ENCODE measurements at places on chromosomes 2 and 18.

DNA sequence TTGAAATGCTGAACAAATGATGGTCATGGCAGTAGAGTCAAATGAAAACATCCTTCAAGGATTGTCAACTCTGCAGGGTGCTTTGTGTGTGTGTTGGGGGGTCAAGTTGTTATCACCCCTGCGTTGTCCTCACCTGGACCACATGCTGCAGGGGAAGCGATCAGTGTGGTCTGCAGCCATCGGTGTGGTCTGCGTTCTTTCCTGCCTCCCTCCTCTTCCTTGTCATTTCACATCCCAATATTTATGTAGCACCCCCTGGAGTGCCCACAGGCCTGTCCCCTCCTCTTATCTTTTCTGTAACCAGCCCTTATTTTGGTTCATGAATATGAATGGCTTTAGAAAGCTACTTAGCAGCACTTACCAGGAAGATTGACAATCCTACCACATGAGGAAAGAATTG is 38.9 kb downstream of the UGP2 start:
- DNase-seq = no peak

GRCh38 chr2:189698020-189698887 is 23.8 kb downstream of the ANKAR start:
- no peak for DNase-seq

DNA sequence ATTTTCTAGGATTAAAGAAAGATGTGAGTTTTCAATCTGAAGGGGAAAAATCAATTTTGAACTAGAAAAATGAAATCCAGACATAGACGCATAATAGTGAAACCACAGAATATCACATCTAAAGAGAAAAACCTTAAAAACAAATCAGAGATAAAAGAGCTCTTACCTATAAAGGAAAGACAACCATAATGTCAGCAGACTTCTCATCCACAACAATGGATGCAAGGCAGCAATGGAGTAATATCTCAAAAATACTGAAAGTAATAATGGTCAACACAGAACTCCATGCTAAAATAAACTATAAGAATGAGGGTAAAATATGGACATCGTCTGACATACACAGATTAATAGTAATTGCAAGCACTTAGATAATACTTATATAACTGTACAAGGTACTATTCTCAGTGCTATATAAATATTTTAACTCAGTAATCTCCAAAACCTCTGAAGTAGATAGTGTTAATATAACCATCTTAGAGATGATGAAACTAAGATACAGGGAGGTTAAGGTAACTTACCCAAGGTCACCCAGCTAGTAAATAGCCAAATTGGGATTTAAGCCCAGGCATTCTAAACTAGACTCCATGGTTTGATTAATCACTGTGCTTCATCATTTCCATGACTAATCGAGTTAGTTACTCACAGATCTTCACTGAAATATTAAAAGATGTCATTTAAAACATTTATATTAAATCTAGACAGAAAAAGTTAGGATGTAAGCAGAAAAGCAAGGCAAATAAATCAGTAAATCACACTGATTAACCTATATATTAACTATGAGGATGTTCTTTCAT is 89.4 kb upstream of the SPTBN1 start:
- no peak for DNase-seq

DNA sequence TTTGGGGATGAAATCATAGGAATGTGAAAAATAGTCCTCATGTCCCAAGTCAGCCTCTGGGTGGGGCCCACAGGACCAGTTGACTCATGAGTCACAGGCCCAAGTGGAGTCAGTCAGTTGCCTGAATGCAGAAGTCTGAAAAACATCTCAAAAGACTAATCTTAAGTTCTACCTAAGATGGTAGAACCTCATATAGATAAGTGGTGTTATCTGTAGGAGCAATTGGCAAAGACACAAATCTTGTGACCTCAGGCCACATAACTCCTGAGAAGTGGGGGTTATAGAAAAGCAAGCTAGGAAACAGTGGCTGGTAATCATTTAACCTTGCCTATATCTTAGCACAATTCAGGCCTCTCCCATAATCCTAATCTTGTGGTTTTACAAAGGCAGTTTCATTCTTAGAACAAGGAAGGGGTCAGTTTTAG is 257.1 kb upstream of the SPOPL start:
- DNase-seq = no peak

GRCh38 chr2:3253913-3254441 is 123.6 kb downstream of the EIPR1 start:
- no peak for DNase-seq

- no peak for DNase-seq
These were observed 31.8 kb upstream of the PPP4R3B start for GRCh38 chr2:55649211-55649610.

DNA sequence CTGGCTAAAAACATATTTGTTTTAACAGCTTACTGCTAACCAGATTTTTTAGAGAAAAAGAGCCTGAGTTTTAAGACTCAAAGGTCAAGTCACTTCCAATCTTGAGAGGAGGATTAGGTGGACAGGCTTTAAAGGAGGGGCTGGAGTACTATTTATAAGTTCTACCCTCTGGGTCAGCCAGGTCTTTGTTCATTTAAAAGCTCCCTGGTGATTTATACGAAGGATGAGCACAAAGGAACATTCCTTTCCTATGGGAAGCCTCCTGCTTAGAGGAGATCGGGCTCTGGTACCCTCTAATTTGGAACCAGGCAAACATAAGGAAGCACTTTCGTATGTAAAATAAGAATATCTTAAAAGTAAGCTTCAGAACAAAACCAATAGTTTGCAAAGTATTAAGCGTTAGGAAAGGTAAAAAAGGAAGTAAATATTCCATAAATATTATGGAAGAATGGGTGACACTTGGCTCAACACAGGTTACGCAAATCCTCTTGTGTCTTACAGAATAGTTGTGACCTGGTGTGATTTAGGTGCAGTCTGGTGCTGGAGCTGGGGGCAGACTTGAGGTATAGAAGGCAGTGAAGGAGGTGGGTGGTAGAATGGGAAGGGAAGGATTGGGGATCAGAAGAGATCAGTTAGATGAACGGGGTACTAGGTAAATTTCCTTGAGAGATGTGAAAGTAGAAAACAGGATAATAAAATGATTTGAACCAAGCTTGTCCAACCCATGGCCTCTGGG is 35.6 kb downstream of the PDE6D start:
- DNase-seq = no peak

DNA sequence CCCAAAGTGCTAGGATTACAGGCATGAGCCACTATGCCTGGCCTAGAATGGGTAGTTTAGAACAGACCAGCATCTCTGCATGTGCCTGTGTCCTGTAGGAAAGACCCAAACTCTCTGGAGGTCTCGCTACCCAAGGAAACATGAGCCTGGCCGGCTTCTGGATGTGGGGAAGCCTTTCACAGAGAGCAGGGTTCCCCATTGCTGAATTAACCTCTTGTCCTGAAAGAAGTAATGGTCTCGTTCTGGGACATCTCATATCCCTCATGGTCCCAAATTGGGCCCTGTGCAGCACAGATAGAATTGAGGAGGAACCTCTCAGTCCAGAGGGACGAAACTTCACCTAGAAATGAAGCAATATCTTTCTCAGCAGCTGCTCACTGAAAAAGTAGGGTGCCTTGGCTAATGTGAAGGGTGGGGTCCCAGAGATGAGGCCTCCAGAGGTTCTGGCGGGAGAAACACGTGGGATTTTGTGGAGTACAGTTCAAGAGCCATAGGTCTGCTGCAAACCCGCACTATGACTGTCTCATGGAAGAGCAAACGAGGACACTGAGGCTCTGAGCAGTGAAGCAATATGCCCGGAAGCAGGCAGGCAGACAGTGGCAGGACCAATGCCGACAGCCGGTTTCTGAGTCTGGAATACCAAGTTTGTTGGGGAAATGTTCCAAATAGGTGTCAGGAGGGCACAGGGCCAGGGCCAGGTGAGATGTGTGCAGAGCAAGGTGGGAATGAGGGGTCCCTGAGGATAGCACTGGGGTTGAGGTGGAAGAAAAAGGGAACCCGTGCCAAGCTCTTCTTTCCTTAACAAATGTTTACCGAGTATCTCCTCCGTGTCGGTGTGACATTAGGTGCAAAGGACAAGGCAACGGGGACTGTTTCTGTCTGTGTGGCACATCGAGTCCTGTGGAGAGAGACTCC is 121.0 kb upstream of the TWIST2 start:
- no peak for DNase-seq

- DNase-seq = no peak
These were observed 15.0 kb downstream of the CRACDL start for GRCh38 chr2:98921062-98921461.

DNA sequence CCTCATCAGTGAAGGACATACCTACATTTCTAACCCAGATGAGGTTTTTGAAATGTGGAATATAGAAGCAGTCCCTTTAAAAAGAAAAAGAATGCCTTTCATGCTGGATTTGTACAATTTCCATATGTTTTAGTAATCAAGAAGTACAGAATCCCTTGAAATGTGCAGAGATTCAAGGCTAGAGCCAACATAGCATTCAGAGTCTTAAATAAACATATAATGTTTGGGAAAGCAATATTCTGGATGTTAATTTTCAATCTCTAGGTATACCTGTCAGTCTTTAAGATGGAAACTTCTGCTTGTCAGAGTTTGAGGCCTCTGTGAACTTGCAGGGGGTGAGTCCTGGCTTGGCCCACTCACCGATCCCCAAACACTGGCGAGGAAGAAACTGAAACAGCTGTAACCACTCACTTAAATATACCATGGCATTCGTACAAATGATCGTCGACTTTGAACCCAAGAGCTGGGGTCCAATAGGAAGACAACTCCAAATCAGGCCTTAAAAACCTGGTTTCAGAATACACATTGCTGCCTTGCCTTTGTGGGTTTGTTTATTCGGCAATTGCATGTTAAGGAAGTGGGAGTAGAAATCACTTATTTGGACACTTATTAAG is 132.8 kb upstream of the NCK2 start:
- DNase-seq = no peak

GRCh38 chr2:157329524-157329923 is 3.9 kb upstream of the ERMN start:
- no peak for DNase-seq

GRCh38 chr2:72892506-72893173 is 5.4 kb downstream of the SPR start:
- no peak for DNase-seq

DNA sequence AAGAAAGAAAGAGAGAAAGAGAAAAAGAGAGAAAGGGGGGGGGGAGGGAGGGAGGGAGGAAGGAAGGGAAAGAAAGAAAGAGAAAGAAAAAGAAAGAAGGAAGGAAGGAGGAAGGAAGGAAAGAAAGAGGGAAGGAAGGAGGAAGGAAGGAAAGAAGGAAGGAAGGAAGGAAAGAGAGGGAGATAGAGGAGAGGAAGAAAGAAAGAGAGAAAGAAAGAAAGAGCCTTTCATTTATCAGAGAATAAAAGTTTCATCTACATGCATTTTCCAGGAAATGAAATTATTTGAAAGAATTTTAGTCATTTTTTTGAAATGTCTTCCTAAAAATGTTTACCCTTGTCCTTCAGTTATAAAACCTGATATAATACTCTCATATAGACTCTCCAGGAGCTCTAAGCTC is 172.4 kb downstream of the TRABD2A start:
- no peak for DNase-seq

DNA sequence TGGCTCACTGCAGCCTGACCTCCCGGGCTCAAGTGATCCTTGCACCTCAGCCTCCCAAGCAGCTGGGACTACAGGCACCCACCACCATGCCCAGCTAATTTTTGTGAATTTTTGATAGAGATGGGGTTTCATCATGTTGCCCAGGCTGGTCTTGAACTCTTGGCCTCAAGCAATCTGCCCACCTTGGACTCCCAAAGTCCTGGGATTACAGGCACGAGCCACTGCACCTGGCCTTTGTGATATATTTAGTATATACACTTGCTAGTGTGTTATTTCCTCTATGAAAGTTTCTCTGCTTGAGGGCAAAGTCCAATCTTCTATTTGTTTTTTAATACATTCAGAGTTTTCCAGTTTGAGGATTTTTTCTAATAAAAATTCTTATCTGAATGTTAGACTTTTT is 119.3 kb downstream of the GALNT3 start:
- DNase-seq = no peak

DNA sequence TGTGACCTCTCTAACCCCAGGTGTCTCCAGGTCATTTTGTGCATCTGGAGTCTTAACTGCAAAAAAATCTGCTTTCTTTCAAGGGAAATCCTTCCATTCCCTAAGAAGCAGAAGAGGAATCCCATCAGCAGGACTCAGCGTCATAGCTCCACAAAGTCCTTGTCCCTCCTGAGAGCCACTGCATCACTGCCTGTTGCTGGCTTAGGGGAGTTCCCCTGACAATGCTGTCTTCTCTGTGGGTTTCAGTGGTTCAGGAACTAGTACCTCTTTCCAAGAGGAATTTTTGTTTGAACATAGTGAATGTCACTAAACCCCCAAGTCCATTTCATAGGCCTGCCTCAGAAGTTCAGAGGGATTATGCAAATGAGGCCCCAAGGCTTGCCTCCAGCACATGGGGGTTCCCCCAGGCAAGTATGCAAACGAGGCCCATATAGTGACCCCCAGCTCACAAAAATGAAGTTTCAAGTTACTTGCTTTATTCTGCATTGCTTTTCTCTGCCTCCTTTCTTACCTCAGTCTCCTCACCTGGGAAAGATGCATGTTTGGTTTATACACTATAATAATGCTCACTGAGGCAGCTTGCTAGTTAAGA is 513.9 kb upstream of the MEX3C start:
- DNase-seq = no peak

GRCh38 chr18:78511666-78512601 is 467.7 kb upstream of the SALL3 start:
- no peak for DNase-seq

GRCh38 chr2:203814661-203815540 is 52.7 kb upstream of the CTLA4 start:
- no peak for DNase-seq

DNA sequence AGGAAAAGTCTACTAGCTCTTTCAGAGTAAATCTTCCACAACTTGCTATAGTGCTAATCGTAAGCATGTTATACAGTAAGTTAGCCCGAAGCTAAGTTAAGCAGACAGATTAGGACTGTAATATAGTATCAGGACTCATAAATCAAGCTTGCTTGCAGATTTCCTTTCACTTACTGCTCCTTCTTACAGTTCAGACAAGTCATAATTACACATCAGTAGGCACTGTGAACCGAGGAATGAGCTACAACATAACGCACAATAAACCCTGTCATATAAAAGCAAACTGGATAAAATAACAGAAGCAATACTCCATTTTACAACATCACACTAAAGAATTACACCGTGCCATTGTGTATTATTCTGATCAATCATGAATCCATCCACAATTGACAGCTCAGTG is 832.6 kb upstream of the ZEB2 start:
- no peak for DNase-seq

- DNase-seq = no peak
These were observed 267.0 kb upstream of the HS6ST1 start for GRCh38 chr2:128585706-128586105.

GRCh38 chr2:11553661-11554398 is 20.0 kb downstream of the GREB1 start:
- no peak for DNase-seq

- no peak for DNase-seq
These were observed 240.2 kb downstream of the KCNS3 start for GRCh38 chr2:18118703-18119102.

- no peak for DNase-seq
These were observed 332.3 kb upstream of the FIGN start for GRCh38 chr2:164068063-164068462.

All from stimulated activated CD8-positive, alpha-beta memory T cell treated with anti-CD3 and anti-CD28 coated beads, Interleukin-15, amount 100 ng/mL, for 24 hours (primary cell).